ENCODE measurements at places on chromosomes 13 and 19.

DNA sequence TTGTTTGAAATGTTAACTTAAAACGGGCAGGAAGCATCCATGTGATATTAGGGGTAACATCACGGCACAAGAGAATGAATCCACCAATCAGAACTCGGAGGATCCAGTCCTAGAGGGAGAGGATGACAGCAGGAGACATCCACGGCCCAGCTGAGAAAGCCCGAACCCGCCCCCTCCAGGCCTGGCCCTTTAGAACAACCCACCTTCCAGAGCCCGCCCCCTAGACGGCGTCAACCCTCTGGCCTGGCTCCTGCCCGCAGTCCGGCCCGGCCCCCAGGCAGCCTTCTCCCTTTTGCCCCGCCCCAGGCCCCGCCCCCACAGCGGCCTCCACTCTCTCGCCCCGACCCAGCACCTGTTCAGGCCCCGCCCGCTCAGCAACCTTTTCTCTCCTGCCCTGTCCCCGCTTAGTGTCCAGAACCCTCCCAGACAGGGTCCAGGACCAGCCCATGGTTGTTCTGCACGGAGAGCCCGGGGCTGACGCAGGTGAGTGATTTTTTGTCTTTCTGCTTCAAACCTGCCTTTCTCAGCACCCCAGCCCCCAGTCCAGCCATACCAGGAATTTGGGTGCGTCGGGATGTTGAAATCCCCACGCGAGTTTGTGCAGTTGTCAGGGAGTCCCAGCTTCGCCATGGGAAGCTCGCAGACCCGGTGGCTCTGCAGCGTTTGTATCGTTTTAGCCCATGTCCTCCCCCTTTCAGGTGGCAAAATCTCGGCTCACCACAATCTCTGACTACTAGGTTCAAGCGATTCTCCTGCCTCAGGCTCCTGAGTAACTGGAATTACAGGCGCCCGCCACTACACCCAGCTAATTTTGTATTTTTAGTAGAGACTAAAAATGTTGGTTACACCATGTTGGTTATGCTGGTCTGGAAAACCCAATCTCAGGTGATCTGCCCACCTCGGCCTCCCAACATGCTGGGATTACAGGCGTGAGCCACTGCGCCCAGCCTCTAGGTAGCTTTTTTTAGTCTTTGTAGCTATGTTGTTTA lies 16.1 kb downstream of the ZNF816 start:
- no peak for DNase-seq

DNA sequence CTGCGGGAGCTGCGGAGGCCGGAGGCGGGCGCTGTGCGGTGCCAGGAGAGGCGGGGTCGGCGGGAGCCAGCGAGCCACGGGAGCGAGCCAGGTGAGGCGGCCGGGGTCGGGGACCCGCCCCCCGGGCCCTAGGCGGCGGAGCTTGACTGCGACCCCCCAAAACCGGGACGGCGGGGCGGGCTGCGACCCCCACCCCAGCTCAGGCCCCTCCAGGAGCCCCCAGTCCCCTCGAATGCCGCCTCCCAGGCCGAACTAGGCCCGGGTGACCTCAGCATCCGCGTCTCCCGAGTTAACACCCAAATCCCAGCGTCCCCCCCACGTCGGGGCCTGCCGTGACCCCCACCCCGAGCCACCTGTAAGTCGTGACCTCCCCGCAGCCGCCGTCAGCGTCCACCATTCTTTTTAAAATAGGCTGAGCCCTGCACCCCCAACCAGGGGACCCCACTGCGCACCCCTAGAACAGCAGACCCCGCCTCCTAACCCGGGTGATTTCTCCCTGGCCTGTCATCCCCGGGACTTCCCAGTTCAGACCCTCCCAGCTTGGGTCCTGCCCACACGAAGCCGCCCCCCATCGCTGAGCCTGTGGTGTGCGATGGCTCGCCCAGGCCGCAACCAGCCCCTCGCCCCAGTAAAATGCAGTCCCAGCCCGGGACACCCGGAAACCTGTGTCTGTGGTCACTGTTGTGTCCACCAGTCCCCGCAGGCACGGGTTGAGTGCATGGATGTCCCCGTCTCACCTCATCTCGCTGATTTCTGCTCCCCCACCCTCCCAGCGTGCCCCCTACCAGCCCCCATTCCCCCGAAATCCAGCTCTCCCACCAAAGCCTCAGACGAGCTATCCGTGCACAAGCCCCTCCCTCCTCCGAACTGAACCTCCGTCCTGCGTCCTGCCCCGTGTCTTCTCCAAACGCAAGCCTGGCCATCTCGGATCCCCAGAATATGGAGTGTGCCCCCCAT lies 551 bp downstream of the FZR1 start:
- peak; percentile 22 for DNase-seq

DNA sequence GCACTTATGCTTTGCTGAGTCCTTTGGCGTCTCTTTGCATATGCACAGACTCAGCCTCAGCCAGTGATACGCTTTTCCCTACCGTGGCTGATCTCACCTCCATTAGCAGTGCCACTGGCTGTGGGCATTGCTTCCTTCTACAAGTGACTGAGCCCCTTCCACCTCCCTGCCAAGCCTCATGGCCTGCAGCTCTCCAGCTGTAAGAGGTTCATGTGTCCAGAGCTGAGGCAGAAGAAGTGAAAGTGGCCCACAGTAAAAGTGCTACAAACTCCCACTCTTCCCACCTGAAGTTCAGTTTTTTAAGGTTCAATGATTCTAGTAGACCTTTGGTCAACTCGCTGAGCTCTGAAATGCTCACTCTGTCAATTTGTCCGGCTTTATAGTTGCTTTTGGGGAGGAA lies 44.7 kb downstream of the SMARCA4 start:
- no peak for DNase-seq

- DNase-seq = no peak
Observed at GRCh38 chr13:75071395-75071794, 410.6 kb downstream of the TBC1D4 start.

GRCh38 chr13:99339736-99340397 lies 32.7 kb upstream of the GPR183 start:
- DNase-seq = peak; percentile 74

GRCh38 chr13:28459911-28460310 lies 35.0 kb downstream of the FLT1 start:
- DNase-seq = no peak
